Progenitor cell of endocrine pancreas (in vitro differentiated cells): ENCODE measurements at places on chromosomes 4 and X.
A peak's percentile ranks its signal among the peaks of the same experiment; 100 is the strongest.

GRCh38 chr4:88985088-88985773 lies 71.8 kb downstream of the FAM13A start:
- DNase-seq, result no peak

DNA sequence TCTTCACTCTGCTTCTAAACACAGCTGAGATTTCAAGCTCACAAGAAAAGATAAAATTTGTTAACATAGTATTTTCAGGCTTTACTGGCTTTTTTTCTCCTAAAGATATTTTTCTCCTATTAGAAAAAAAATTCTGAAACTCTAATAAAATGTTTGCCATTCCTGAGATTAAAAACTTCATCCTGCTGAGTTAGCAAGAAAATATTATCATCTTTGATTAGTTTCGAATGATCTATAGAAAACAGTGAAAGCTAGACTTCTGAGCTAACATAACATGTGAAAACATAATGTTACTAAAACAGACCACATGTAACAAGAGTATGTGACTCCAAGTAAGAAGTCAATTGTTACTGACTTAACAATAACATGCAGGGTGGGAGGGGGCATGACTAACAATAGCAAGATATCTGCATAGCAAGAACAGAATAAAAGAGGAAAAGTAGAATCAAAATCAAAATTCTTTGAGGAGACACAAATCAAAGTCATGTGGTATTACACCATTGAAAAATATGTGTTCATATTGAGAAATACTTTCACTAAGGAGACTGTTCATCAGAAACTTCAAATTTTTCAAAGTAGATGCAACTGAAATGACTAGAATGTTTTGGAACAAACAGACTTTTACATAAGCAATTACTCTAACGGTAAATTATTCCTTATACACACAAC lies 14.5 kb downstream of the TBCK start:
- DNase-seq, result no peak

- DNase-seq, result no peak
Observed at GRCh38 chr4:122045533-122045932, 93.7 kb upstream of the TRPC3 start.

DNA sequence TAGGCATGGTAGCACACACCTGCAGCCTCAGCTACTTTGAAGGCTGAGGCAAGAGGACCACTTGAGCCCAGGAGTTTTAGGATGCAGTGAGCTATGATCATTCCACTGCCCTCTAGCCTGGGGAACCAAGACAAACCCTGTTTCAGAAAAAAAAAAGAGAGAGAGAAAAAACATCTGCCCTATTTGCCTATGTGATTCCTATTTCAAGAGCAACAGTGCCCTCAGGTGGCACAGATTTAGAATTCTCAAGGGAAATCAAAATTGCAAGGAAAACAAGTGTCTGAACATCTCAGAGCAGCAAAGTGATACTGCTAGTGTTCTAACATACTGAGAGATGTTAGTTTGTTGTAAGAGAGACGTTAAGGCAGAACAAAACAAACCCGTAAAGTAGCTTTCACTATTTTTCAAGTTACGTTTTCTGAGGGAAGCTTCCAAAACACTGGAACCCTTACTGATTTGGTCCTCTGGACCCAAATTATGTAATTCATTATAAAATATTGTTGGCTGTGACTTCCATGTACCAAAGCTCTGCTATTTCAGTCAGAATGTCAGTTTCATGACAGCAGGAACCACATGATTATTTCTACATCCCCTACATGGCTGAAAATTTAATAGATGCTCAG lies 7.9 kb downstream of the BDH2 start:
- peak; percentile 10 for DNase-seq

GRCh38 chrX:10208281-10208856 lies 51.6 kb downstream of the CLCN4 start:
- no peak for DNase-seq

GRCh38 chrX:109632906-109633504 lies 8.0 kb upstream of the KCNE5 start:
- DNase-seq, result peak; percentile 18

- no peak for DNase-seq
Observed at GRCh38 chr4:137611998-137612700, 79.9 kb upstream of the PCDH18 start.

DNA sequence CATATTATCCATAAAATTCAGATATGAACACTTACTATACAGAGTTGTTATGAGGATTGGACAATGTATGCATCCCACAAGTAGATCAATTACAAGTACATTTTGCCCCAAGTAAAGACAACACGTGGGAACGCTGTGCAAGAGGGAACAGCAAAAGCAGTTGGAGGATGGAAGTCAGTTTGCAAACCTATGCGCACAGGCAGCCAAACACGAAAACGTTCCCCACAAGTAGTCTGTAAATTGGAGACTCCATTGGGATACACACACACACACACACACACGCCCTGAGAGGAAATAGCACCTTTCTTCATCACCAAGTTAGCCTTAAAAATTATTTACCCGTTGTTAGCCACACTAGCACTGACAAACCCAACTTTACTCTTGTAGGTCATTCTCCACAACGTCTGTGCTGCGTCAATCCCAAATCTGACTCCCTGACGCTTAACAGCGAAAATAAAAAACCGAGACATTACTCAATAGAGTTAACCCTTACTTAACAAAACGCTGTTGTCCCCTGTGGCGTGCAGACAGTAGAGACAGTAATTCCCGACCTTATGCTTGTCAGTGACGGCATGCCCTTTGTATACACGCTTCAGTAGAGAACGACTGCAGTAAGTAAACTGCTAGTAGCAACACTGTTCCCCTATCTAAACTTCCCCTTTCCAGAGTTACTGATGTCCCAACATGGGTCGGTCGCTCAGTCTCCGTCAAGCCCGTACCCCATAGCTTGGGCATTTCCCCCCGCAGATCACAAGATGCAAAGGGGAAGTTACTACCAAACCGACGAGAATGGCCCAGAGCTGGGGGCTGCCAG lies 730 bp downstream of the MANBA start:
- no peak for DNase-seq

GRCh38 chr4:80438016-80438415 lies 102.5 kb downstream of the CFAP299 start:
- DNase-seq, result no peak

DNA sequence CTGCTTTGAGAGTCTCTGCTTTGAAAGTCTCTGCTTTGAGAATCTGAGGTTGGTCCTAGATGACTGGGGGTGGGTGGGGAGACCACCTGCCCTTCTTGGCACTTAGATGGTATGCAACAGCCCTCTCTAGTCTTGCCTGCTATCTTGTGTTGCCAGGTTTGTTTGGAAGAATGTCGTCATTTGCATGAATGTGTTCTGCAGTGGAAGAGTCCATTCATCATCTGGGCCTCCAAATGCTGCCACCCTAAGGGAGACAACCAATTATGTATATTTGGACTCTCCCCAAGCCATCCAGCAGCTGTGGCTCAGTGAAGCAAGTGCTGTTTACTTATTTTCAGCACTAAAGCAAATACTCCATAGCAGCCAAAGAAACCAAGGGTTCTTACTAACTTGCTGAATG lies 44.6 kb upstream of the TRPC5OS start:
- DNase-seq, result no peak

- peak; percentile 52 for DNase-seq
Observed at GRCh38 chr4:37243722-37244582, 591 bp upstream of the NWD2 start.

GRCh38 chr4:109942292-109942926 lies 29.7 kb downstream of the EGF start:
- DNase-seq, result no peak

DNA sequence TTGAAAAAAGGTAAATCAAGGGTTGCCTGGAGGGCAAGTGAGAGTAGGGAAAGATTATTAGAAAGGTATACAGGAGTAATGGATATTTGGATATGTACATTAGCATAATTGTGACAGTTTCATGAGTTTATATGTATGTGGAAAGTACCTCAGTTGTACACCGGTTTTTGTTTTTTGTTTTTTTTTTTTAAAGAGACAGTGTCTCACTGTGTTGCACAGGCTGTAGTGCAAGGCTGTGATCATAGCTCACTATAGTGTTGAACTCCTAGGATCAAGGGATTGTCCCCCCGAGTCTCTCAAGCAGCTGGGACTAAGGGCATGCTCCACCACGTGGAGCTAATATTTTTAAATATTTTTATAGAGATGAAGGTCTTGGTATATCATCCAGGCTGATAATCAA lies 15.3 kb upstream of the HPGD start:
- no peak for DNase-seq

DNA sequence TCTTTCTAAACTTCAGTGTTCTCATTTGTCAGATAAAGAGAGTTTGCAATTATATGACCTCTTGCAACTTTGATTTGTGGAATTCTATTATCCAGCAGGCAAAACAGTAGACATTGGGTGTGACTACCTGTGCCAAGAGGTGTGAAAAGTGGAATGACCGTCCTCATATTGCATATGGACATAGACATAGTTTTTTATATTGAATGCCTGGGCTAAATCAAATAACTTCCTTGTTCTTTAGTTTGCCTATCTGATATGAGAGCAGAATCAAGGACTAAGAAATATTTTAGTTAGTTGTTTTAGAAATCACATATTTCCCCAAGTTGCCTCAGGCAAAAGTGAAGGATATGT lies 117.7 kb upstream of the KLF8 start:
- no peak for DNase-seq

DNA sequence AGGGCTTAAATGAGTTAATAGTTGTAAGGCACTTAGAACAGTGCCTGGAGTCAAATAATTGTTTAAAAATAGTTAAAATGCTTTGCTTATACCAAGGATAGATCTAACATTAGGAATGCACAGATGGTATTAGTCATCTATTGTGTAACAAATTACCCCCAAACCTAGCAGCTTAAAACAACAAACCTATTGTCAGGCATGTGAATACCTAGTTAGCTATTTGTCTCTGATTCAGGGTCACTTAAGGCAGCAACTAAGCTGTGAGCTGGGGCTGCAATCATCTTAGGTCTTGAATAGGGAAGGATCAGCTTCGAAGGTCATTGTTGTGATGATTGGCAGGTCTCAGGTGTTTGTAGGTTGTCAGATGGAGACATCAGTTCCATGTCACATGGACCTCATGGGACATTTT lies 42.4 kb upstream of the AGA start:
- no peak for DNase-seq

GRCh38 chr4:81194286-81194685 lies 20.7 kb downstream of the PRKG2 start:
- no peak for DNase-seq

DNA sequence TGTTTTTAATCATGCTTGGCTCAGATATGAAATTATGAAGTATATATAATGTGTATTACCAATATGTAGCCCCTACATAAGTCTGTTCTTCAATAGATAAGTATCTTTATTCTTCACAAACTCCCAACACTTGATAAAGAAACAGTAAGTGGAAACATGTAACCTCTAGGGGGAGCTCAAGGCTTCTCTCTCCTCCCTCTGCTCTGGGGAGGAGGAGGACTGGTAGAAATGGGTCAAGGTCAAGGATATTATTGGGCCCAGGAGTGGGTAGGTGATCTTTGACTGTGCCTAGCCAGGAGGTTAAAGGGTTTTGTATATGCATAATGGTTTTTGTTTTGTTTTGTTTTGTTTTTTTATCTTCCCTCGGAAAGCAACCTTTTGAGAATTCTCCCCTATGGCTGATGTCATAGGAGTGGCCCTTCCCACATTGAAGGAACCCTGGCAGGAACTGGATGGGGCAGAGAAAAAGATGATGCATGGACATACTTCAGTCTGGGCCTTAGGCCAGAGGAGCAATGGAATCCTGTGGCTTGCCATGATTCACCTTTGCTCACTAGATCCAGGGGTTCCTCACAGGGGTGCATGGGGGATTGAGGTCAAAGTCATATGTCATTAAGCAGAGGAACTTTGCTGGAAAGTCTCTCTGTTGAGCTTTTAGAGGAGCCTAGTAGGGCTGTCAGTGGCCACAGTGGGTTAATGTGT lies 460.3 kb downstream of the MID1IP1 start:
- no peak for DNase-seq

DNA sequence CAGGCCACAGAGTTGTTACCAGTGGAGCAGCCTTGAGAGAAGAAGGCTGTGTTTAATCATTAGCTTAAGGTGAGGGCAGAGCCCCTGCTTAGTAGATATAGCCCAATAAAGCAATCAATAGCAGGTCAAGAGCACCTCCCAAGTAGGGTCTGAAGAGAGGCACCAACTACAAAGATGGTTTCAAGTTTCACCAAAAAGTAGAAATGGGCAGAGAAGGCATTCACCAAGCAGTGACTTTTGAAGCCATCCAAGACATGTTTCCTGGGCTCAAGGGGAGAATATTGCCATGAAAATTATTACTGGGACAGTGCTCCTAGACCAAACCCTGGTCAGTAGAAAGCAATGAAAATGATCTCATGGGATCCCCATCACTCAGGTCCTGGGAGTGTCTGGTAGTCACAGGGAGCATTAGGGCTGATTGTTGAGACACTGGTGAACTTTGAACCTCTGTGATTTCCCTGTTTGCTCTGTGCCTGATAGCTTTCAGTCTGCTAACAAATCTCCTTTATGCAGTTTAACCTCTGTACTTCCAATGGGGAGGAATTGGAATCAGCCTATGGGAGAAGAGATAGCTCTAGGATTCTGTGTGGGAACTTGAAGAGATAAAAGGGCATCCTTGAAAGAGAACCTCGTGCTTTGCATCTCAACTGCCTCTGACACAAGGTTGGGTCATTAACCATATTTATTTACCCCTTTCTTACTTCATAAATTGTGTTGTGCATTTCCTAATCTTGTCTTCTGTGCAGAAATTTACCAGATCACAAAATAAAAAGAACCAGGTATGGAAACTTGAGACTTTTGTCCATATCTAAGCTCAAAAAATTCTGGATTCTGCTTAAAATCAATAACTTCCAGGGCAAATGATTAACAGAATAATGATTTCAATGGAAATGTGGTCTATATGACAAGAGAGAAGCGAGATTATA lies 9.3 kb upstream of the OTC start:
- no peak for DNase-seq

- DNase-seq, result no peak
Observed at GRCh38 chrX:10025742-10026493, 58.8 kb downstream of the CLDN34 start.

DNA sequence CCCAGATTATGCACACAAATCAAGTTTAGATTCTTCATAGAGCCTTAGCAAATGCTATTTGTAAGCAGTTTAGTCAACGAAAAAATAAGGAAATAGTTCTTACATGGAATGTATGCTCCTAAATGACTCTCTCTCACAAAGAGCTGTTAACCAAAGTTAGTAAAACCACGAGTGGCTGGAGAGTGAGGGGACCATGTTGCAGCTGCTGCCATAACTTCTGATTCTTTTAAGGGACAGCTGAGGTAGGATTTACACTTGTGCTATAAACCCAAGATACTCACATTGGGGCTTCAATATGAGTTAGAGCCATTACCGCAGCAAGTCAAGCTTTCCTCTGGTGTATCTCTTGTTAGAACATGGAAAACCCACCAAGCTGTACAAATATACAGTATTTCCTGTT lies 2.7 kb downstream of the DOCK11 start:
- DNase-seq, result no peak

- no peak for DNase-seq
Observed at GRCh38 chrX:131894995-131895394, 128.1 kb upstream of the STK26 start.

GRCh38 chr4:96103086-96103485 lies 263.2 kb downstream of the PDHA2 start:
- no peak for DNase-seq
